ENCODE measurements at places on chromosomes 4 and X. TPM values are rescaled to one million over a fixed set of nuclear protein-coding genes. Genes with fewer than 3 reads are reported as not detected.
A peak's percentile ranks its signal among the peaks of the same experiment; 100 is the strongest.

GRCh38 chr4:150337734-150338133 is 244.2 kb upstream of the MAB21L2 start:
- DNase-seq: no peak

- DNase-seq: peak; percentile 91
These were observed 7.6 kb upstream of the HSD17B10 start for GRCh38 chrX:53441531-53442321.

- DNase-seq: no peak
These were observed 96.1 kb downstream of the AFF1 start for GRCh38 chr4:87030755-87031441.

- DNase-seq: no peak
These were observed 29.3 kb upstream of the FAM47C start for GRCh38 chrX:36978886-36979285.

- no peak for DNase-seq
These were observed 33.4 kb downstream of the SLC39A8 start for GRCh38 chr4:102311912-102312311.

Gene DACH2
- total RNA-seq: not detected

Gene CSAG3
- total RNA-seq: not detected
